HT-29 (cell line): ENCODE measurements at places on chromosomes 2 and 18. TPM values are rescaled to one million over a fixed set of nuclear protein-coding genes. Genes with fewer than 3 reads are reported as not detected.

DNA sequence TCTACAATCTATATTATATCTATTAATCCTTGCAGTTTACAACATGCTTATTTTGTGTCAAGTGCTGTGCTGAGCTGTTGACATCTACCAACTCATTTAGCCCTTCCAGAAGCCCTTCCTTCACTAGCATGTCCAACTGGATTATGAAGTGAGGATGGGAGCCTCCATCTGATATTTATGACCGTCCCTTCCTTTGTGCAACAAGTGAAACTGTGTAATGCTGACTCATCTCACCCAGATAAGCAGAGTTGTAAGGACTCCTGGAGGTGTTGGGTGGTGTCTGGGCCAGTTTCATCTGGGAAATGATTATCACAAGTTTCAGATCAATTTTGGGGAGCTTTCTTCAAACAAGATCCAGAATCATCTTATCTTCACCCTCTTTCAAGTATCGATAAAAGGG, 156.6 kb upstream of the ETAA1 start:
- no peak for DNase-seq

GRCh38 chr18:22268641-22269128, 99.3 kb downstream of the GATA6 start:
- DNase-seq = peak; percentile 45

- no peak for DNase-seq
These were observed 80.8 kb upstream of the AGAP1 start for GRCh38 chr2:235413064-235413463.

DNA sequence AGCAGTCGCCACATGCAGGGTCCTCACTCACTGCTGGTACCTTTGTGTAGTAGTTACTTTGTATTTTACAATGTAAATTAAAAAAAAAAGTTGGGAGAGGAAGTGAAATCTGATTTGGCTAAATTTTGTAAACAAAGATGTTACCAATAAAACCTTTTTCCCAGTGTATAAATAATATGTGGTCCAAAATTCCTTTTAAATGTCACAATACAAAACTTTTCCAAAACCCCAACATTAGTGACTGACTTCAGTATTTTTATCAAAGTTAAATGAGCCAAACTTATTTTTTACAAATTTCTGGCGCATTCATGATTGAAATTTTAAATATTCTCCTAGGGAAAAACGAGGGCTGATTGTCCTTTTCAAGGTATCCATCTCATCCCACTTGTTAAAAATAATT, 239.9 kb downstream of the AGAP1 start:
- no peak for DNase-seq

Gene BCL2
- total RNA-seq = 0.05 and 0.36 TPM in 2 replicates

Gene RNF125
- 1.7 and 2.1 TPM in 2 replicates for total RNA-seq

Gene PSMA8
- not detected in 2 replicates for total RNA-seq

Gene RMND5A
- total RNA-seq = 33.1 and 39.6 TPM in 2 replicates

Gene AP1S3
- 14.1 and 16.3 TPM in 2 replicates for total RNA-seq
